ENCODE measurements at places on chromosomes 6 and 20.

DNA sequence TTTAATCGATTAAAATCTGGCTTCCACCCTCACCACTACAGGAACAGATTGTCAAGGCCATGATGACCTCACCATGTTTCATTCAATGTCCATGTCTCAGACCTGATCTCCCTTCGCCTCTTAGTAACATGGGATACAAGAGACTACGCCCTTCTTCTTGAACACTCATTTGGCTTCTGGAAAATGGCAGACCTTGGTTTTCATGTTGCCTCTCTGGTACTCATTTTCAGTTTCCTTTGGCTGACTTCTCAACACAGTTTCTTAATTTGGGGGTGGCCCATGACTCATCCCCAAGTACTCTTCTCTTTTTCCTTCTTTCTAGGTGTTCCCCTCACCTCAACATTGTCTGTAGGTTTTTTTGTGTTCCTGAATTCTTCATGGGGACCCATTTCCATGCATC, 22.7 kb downstream of the TMX4 start:
- no peak for DNase-seq

DNA sequence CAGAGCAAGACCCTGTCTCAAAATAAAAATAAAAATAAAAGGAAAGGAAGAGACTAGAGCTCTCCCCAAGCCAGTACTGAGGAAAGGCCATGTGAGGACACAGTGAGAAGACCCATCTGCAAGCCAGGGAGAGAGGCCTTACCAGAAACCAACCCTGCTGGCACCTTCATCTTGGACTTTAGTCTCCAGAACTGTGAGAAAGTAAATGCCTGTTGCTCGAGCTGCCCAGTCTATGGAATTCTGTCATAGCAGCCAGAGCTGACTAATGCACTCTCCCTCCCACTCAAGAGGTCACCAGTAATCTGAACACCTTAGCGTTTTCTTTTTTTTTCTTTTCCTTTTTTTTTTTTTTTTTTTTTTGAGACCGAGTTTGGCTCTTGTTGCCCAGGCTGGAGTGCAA, 7.3 kb upstream of the PRPH2 start:
- DNase-seq, result no peak

- DNase-seq, result no peak
Observed at GRCh38 chr6:25253351-25253750, 25.8 kb upstream of the CARMIL1 start.

DNA sequence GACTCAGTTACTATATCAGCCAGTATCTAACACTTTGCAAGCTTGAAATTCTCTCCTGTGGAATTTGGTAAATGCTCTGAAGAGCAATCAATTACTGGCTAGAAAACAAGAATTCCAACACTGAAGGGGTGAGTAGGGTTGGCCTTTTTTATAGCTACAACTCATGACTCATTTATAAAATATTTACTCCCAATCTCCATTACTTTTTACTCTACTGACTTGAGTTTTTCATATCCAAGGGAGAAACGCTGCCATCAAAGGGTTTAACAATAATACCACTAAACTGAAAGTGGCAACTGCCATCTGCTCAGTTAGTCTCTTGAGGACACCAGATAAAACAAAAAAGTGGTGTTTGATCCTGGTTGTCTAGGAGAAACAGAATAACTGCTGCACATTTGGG, 203.1 kb downstream of the UBE3D start:
- no peak for DNase-seq

DNA sequence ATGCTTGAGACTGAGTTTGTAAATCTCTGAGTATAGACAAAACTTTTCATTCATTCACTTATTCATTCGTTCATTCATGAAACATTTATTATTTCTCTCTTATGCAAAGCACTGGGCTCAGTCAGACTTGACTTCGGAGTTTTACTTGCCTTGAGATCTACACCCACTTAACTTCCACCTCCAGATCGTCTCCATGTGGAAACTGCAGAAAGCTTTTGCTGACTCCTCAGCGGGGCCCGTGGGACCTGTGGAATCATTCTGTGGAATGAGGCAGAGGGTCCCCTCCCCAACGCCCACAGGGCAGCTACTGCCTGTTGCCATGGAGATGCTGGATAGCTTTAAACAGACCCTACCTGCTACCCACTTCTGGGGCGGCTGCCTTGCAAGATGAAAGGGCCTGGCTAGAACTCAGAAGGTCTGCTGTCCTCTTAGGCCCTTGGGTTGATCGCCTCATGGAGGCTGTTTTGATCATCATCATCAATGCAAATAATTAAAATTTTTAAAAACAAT, 66.4 kb upstream of the KCNG1 start:
- DNase-seq, result no peak

All from iPS DF 19.7 (cell line).